Activated CD8-positive, alpha-beta memory T cell treated with anti-CD3 and anti-CD28 coated beads, Interleukin-2, amount 10 ng/mL, durations not matched to agents 7 days and 5 days (primary cell): ENCODE measurements at places on chromosomes 12 and 14. TPM values are rescaled to one million over a fixed set of nuclear protein-coding genes. Genes with fewer than 3 reads are reported as not detected.

Gene RHOJ
- not detected for total RNA-seq

DNA sequence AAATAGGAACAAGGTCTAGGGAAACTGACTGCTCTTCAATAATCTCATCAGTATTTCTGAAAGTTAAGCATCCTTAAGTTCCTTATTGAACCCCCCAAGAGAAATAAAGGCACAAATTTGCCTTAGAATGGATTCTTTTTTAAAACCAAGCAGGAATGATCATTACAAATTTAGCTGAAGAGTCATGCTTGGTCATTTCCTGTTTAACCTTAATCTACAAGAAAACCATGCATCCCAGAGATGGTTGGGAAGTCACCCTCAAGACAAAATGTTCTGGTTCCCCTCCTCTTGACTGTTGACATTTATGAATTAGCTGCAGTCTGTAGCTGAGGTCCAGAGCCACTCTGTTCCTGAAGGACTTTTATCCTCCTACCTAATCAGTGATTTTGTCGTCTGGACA is 291.8 kb upstream of the G2E3 start:
- no peak for DNase-seq

- peak; percentile 67 for DNase-seq
Measured at GRCh38 chr14:102317564-102318248, 1.8 kb upstream of the ZNF839 start.

- DNase-seq = no peak
Measured at GRCh38 chr12:51855586-51856428, 7.3 kb upstream of the FIGNL2 start.

GRCh38 chr14:101760138-101761011 is 1.1 kb upstream of the PPP2R5C start:
- peak; percentile 99 for DNase-seq

Gene FZD10
- not detected for total RNA-seq

Gene NGB
- total RNA-seq = not detected

Gene LALBA
- not detected for total RNA-seq

DNA sequence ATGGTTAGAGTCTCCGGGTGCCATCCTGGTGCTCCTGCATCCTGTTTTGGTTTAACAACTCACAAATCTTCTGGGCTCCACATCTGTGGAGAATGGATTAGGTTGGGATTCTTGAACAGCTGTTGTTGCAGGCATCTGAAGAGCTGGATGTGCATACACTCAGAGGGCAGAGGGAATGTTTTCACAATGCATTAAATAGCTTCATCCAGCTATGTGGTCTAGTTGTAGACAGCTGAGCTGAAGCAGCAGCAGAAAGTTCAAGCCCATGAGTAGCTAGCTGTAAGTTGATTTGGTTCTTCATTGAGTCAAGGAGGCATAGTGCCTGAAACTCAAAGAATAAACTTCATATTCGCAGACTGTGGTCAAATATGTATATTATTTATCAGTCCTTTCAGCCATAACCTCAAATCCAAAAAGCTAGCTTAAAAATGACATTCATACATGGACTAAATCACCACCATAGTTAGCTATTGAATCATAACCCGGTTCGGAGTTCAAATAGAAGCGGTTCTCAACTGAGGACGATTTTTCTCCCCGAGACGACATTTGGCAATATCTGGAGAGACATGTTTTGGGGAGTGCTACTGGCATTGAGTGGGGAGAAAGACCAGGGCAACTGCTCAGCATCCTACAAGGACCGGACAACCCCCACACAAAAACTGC is 858 bp upstream of the ANKRD13A start:
- no peak for DNase-seq

Gene OTX2
- total RNA-seq = not detected

DNA sequence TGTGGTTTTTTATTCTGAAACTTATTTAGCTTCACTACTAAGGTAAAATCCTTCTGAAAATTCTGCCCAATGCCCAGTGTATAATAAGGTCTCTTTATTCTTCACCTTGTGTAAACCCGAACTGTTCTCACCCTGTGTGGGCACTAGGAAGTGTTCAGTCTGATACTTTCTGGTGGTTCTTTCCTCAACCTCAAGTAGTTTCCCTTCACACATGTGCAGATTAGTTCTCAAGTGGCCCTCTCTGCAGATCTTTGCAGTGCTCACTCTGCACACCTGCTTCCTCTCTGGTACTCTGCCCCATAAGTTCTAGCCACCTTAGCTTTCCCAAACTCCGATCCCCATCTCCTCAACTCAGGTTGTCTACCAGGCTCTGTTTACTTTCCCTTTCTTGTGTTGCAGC is 61.6 kb downstream of the RAD51B start:
- DNase-seq = peak; percentile 48

GRCh38 chr12:89349814-89350213 is 2.5 kb downstream of the DUSP6 start:
- no peak for DNase-seq

GRCh38 chr14:38078393-38078792 is 129.3 kb upstream of the SSTR1 start:
- DNase-seq = peak; percentile 76

Gene BCL11B
- 53.0 TPM for total RNA-seq

DNA sequence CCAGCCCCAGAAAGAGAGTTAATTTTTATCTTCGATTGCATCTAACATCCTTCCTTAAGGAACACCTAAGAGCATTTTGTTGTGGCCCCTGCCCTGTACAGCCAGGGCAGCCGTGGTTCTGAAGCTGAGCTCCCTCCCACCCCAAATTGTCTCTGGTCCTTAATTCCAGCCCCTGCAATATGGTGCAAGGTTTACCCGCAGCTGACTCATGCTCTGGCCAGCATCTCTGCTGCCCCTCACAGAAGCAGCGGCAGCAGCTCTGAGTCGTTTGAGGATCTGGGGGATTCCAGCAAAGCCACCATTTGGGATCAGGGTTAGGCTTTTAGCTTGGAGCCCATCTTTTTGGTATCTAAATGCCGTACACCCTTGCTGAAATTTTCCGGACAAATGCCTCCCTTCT is 3.3 kb downstream of the DLK1 start:
- no peak for DNase-seq

GRCh38 chr14:101206556-101206955 is 303.0 kb upstream of the RTL1 start:
- no peak for DNase-seq

DNA sequence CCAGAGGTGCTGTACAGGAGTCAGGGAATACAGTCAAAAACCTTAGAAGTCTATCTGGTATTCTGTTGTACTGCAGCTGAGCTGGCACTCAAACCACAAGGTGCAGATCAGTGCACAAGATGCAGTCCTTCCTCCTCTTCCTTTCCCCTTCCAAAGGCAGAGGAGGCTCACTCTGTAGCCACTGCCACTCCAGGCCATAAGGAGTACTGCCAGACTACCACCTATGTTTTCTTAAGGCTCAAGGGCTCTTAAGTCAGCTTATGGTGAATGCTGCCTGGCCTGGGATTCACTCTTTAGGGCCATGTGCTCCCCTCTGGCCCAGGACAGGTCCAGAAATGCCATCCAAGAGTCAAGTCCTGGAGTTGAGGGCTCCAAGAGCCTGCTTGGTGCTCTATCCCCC is 200.3 kb downstream of the CRADD start:
- DNase-seq = no peak

GRCh38 chr12:123595729-123596128 is 6.2 kb upstream of the DDX55 start:
- no peak for DNase-seq

DNA sequence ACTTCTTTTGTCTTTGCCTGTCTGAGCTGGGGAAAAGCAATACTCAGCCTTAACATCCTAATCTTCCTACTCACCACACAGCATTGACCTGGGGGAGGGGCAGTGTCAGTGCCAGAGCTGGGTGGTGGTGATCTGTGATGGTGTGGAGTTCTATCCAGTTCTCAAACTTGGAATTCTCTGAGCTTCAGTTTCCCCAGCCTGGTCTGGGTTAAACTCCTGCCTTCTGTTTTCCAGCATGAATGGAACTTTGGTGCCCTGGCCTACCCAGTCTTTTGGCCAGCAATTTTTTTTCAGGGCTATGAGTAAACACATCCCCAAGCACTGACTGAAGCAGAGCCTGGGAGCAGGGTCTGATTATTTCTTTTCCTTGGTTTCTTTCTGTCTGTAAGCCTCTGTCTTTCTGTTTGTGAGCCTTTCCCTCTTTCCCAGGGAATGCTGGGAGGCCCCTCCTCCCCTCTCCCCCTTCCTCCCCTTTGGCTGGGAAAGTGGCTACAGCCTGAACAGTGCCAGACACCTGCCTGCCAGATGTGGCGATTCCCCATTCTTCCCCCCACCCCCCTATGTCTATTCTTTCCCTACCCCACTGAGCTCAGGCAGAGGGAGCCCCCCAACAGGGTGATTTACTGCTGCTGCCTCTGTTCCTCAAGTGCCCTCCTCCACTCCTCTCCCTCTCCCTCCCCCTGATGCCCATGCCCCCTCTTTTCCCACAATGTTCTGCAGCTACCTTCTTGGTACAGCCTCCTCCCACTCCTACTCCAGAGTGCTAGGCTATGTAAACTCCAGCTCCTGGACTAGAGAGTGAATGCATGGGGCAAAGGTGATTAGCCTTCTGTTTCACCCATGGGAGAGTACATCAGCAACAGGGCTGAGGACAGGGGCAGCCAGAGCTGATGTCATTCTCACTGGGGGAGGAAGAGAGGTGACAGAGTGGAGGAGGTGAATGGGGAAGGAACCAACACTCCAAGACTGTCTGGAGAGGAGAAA is 11.1 kb downstream of the GPR84 start:
- no peak for DNase-seq

Gene SERPINA10
- total RNA-seq = not detected

DNA sequence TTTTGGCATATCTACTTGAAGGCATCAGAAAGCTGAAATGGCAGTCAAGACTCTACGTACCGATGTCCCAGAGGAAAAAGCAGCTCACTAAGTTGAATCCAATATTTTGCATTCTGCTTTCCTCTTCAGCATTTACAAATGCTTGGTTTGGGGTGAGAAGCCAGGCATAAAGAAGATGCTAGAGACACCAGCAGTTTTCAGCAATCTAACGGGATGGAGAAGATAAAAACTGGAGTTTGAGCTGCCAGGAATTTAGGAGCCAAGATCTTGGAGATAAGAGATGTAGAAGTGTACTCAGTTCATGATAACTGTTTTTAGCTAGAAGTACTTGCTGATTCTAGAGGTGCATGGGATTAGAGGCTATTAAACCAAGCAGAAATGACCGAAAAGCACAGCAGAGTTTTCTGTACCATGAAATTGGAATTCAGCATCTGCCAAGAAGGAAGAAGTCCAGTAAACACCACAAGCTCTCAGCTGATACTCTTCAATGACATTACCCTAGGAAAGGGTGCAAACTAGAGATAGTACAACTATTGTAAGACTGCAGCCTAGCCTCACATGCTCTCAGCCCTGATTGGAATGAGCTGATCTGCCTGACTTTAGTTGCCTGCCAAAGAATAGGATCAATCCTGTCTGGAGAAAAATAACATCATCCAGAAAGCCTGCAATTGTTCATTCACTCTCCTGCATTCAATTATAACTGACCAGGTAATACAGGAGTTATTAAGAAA is 7.4 kb upstream of the ALDH1L2 start:
- DNase-seq = no peak

GRCh38 chr12:100159391-100160104 is 16.9 kb upstream of the BLTP3B start:
- DNase-seq = no peak

GRCh38 chr14:52268279-52269061 is 972 bp downstream of the PTGDR start:
- peak; percentile 47 for DNase-seq

DNA sequence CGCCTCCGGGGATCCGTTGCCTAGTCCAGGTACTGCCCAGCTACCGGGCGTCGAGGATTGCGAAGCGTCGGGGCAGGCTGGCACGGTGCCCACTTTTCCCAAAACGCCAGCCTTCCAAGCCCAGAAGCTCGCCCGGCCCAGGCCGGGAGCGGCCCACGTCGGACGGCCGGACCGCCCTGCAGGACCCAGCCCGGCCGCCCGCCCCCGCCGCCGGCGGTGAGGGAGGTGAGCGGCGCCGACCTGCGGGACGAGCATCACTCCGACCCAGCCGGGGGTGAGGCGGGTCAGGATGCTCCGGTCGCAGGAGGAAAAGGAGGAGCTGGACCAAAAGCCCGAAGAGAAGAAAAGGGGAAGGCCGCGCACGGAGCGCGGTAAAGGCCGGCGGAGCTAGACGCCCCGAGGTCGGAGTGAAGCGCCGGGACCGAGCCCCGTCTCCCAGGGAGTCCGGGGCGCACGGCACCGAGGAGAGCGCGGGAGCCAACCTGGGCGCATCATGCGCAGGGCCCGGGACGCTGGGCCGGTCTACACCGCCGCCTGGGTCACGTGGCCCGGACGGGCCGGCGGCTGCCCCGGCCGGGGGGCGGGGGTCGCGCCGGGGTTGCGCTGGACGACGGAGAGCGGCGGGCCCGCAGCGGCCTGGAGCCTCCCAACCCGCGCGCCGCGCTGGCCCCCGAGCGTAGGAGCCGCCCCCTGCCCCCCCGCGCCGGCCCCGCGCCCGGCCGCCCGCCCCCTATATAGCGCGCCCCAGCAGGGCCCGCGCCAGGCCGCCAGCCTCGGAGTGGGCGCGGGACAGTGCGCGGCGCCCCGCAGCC is at the start of gene AQP5:
Gene AQP5 (plus strand): TSS at position 762 of the 812 bp plus-strand sequence. CDS start 146 bp downstream, outside the sequence.
- DNase-seq = no peak

Gene TSHR
- total RNA-seq = 0.73 TPM

GRCh38 chr12:31324845-31325523 is 966 bp downstream of the SINHCAF start:
- DNase-seq = peak; percentile 67

- peak; percentile 50 for DNase-seq
Measured at GRCh38 chr14:37594238-37594970, 645 bp downstream of the FOXA1 start.

Gene TAS2R13
- total RNA-seq = 0.45 TPM

Gene FOXN4
- not detected for total RNA-seq

- DNase-seq = no peak
Measured at GRCh38 chr14:76917745-76918255, 91.6 kb downstream of the LRRC74A start.

DNA sequence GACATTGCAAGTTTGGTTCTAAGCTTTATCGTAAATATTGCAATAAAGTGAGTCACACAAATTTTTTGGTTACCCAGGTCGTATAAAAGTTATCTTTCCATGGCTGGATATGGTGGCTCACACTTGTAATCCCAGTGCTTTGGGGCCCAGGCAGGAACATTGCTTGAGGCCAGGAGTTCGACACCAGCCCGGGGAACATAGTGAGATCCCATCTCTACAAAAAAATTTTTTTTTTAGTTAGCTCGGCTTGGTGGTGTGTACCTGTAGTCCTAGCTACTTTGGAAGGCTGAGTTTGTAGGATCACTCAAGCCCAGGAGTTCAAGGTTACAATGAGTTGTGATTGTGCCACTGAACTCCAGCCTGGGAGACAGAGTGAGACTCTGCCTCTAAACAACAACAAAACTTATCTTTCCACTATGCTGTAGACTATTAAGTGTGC is 24.4 kb downstream of the PRORP start:
- no peak for DNase-seq

Gene OR4Q2
- total RNA-seq = not detected

Gene TPPP2
- total RNA-seq = not detected

GRCh38 chr12:10140001-10140400 is 10.0 kb upstream of the CLEC7A start:
- DNase-seq = peak; percentile 59

GRCh38 chr12:120821878-120822277 is 82.3 kb downstream of the SPPL3 start:
- DNase-seq = no peak

Gene PLD4
- total RNA-seq = not detected
